ENCODE measurements at places on chromosomes 12 and 14. TPM values are rescaled to one million over a fixed set of nuclear protein-coding genes. Genes with fewer than 3 reads are reported as not detected.

Gene NOVA1
- total RNA-seq: 1.5 TPM

Gene RTL1
- not detected for total RNA-seq

Gene SSTR1
- total RNA-seq: 4.3 TPM

- no peak overlapping the region for H3K4me3 ChIP-seq
- H3K27ac ChIP-seq: no peak overlapping the region
- peaks cover 2% of the 10 kb centered on the region for H3K36me3 ChIP-seq
- DNase-seq: no peak
- H3K4me1 ChIP-seq: peaks cover 6% of the 10 kb centered on the region
- no peaks in the 10 kb centered on the region for H3K27me3 ChIP-seq
These were observed 64.3 kb downstream of the ANO6 start for GRCh38 chr12:45279931-45280830.

- H3K27me3 ChIP-seq: no peaks in the 10 kb centered on the region
- H3K4me3 ChIP-seq: no peak overlapping the region
- H3K4me1 ChIP-seq: no peaks in the 10 kb centered on the region
- no peaks in the 10 kb centered on the region for H3K36me3 ChIP-seq
- no peak for DNase-seq
- no peak overlapping the region for H3K27ac ChIP-seq
These were observed 13.0 kb upstream of the PCED1B start for GRCh38 chr12:47066278-47067025.

- H3K4me3 ChIP-seq: no peak overlapping the region
- no peak for DNase-seq
- H3K4me1 ChIP-seq: no peaks in the 10 kb centered on the region
These were observed 182.0 kb downstream of the CACNA1C start for GRCh38 chr12:2234646-2235350.

GRCh38 chr12:59079002-59079401 lies 158.7 kb upstream of the LRIG3 start:
- no peaks in the 10 kb centered on the region for H3K36me3 ChIP-seq
- no peaks in the 10 kb centered on the region for H3K4me1 ChIP-seq
- no peak overlapping the region for H3K4me3 ChIP-seq
- DNase-seq: no peak
- H3K27me3 ChIP-seq: no peaks in the 10 kb centered on the region
- H3K27ac ChIP-seq: no peak overlapping the region

- H3K27ac ChIP-seq: no peak overlapping the region
- H3K27me3 ChIP-seq: peaks cover 20% of the 10 kb centered on the region
- no peaks in the 10 kb centered on the region for H3K36me3 ChIP-seq
- peaks cover 8% of the 10 kb centered on the region for H3K4me1 ChIP-seq
These were observed 114.7 kb upstream of the C14orf180 start for GRCh38 chr14:104464907-104465306.

- H3K27ac ChIP-seq: no peak overlapping the region
- H3K27me3 ChIP-seq: peaks cover 43% of the 10 kb centered on the region
These were observed 646 bp downstream of the ST8SIA1 start for GRCh38 chr12:22333713-22334409.

- no peak for DNase-seq
- peaks cover 46% of the 10 kb centered on the region for H3K4me1 ChIP-seq
- no peaks in the 10 kb centered on the region for H3K36me3 ChIP-seq
- no peak overlapping the region for H3K4me3 ChIP-seq
- H3K27me3 ChIP-seq: no peaks in the 10 kb centered on the region
- no peak overlapping the region for H3K27ac ChIP-seq
These were observed 38.0 kb downstream of the LTBP2 start for GRCh38 chr14:74574090-74574433.

DNA sequence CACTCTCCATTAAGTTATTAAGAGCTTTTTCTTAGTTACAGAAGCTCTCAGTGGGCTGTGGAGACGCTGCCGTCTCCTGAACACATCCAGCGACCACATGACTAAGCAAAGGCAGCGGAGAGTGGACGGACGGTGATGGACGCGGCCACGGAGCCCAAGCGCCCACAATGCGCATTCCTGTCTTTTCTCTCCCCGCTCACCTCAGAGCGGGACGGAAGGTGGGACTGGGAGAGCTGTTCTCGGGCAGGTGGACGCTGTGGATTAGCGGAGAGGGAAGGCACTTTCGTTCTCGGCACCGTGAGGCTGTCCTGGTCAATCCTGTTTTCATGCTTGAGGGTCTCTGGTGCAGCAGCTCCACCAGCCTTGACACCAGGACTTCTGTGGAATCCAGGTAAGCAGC lies 2.6 kb upstream of the ANKLE2 start:
- peaks cover 70% of the 10 kb centered on the region for H3K4me1 ChIP-seq
- DNase-seq: peak; percentile 75
- H3K4me3 ChIP-seq: no peak overlapping the region
- H3K27me3 ChIP-seq: no peaks in the 10 kb centered on the region
- H3K36me3 ChIP-seq: no peaks in the 10 kb centered on the region
- H3K27ac ChIP-seq: no peak overlapping the region

- no peak overlapping the region for H3K4me3 ChIP-seq
- no peaks in the 10 kb centered on the region for H3K36me3 ChIP-seq
- peak overlapping the region; percentile 58 for H3K27ac ChIP-seq
- peaks cover 8% of the 10 kb centered on the region for H3K4me1 ChIP-seq
- H3K27me3 ChIP-seq: no peaks in the 10 kb centered on the region
These were observed 115.8 kb downstream of the SLC25A47 start for GRCh38 chr14:100438678-100439592.

GRCh38 chr12:96743606-96744005 lies 163.5 kb upstream of the NEDD1 start:
- H3K27me3 ChIP-seq: no peaks in the 10 kb centered on the region
- no peak overlapping the region for H3K4me3 ChIP-seq
- no peaks in the 10 kb centered on the region for H3K4me1 ChIP-seq
- peak; percentile 8 for DNase-seq
- H3K36me3 ChIP-seq: no peaks in the 10 kb centered on the region

DNA sequence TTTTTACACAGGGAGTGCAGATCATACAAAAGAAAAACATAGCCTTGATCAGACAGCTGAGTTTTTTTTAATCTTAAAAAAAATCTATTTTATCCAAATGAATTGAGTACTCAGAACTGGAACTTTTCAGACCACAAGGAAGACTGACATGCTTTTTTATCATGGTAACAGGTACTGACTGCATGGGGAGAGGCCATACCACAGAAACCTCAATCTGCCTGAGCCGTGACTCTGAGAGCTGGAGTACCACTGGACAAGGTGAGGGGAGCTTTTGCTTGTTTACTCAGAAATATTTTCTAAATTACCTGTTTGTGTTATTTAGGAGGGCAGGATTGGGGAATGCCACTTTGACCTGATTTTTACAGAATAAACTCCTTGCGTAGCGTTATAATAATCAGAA lies 143.9 kb downstream of the ALX1 start:
- no peaks in the 10 kb centered on the region for H3K36me3 ChIP-seq
- H3K27ac ChIP-seq: no peak overlapping the region
- no peak for DNase-seq
- no peaks in the 10 kb centered on the region for H3K4me1 ChIP-seq
